ENCODE measurements at places on chromosomes 6 and 20.

DNA sequence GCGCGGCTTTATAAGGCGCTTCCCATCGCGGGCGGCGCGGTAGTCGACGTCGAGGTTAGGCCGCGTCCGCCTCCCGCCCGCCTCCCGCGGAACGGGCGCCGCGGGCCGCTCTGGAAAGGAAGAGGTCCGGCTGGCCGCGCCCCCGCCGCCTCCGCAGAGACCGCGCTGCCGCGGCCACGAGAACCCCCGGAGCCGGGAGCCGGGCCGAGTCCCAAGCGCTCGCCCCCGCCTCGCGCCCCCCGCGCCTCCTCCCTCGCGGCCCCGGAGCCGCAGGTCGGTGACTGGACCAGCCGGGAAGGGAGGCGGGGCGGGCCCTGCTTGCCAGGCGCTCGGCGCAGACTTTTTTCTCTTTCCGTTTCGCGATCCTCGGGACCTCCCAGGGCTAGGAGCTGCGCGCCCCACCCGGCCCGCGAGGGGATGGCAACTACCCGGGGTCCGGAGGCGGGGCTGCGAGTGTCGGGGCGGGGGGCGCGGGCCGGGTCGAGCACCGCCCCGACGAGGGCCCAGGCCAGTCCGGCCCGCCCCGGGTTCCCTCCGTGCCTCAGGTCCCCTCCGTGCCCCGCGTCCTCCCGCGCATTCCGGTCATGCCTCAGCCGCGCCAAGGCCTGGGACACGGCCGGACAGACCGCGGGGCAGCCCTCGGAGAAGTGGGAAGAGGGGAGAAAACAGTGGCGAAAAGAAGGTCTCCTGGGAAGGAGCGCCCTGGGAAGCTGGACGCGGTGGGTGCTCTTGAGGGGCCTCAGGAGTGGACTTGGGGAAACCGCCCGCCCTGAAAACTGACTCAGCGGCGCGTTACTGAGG is 417 bp upstream of the PXDC1 start:
- DNase-seq, result peak; percentile 90

- DNase-seq, result no peak
Measured at GRCh38 chr6:329888-330691, 37.8 kb downstream of the DUSP22 start.

- no peak for DNase-seq
Measured at GRCh38 chr6:104896914-104897313, 37.2 kb upstream of the HACE1 start.

DNA sequence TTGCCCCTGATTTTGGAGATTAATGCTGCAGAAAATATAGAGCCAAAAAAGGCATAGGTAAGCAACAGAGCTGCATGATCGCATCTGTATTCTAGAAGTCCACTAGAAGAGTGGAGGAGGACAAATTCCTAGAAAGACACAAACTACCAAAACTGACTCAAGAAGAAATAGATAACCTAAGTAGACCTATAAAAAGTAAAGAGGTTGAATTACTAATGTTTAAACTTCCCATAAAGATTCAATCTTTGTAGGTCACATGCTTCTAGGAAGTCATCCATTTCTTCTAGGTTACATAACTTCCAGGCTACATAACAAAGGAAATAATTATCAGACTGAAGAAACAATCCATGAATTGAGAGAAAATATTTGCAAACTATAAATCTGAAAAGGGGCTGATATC is 84.4 kb downstream of the JPH2 start:
- DNase-seq, result no peak

GRCh38 chr20:58897488-58897887 is 45.0 kb downstream of the GNAS start:
- DNase-seq, result peak; percentile 33

- DNase-seq, result no peak
Measured at GRCh38 chr6:16402581-16402900, 164.2 kb downstream of the GMPR start.

GRCh38 chr20:19310541-19310940 is 98.1 kb downstream of the SLC24A3 start:
- no peak for DNase-seq

GRCh38 chr6:55892749-55893357 is 17.5 kb upstream of the BMP5 start:
- no peak for DNase-seq

GRCh38 chr20:40782043-40782368 is 93.0 kb upstream of the MAFB start:
- no peak for DNase-seq

- DNase-seq, result no peak
Measured at GRCh38 chr6:72712910-72713309, 91.0 kb downstream of the KCNQ5 start.

DNA sequence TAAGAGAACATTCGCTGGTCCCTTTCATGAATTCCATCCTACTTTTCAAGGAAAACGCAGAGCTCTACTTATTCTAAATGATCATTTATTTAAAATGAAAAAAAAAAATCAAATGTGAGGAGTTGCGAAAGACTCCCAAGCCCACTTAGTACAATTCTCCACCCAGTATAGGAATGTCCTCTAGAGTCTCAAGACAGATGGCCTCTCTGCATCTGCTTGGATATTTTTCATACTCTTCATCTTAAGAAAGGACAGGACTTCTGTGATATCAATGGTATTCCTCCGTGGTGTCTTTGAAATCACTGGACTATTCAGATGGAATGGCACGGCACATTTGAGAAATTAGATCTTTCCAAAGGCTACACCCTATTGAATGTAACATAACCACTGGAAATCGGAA is 107.1 kb downstream of the PTPRK start:
- no peak for DNase-seq

Measured in suppressor macrophage (primary cell).